Activated CD8-positive, alpha-beta memory T cell treated with anti-CD3 and anti-CD28 coated beads for 48 hours (primary cell): ENCODE measurements at places on chromosomes 6 and 20.

DNA sequence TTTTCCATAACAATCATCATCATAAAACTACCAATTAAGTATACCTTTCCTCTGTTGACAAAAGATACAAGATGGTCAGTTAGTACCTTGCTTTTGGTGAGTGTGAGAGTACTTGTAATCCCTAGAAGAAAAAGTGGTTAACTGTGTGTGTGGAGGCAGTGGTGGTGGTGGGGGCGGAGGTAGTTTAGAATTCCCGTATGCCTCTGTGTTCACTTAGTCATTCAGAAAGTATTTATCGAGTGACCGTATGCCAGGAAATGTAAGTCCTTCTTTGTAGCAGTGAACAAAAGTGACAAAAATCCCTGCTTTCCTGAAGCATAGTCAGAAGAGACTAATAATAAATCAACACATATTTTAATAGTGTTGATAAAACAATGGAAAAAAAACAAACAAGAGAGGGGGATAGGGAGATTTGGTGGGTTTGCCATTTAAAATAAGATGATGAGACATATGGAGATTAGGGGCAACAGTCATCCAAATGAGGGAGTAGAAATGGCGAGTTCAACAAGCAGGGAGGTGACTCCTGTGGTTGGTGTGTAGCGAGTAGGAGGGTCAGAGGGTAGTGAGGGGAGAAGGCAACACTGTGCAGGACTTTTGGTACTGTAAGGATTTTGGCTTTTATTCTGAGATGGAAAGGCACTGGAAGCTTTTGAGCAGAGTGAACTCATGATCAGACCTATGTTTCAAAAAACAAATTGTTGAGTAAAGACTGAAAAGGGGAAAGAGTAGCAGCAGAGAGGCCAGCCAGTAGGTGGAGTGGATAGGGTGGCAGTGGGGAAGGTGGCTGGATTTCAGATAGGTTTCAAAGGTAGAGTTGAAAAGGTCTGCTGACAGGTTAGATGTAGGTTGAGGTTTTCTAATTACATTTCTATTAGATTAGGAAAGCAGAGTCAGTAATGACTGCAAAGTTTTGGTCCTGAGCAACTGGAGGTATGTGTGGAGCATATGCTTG is 40.3 kb upstream of the SIM1 start:
- DNase-seq = no peak

GRCh38 chr6:26552640-26553188 is 14.5 kb downstream of the HMGN4 start:
- DNase-seq = no peak

GRCh38 chr6:39553860-39554802 is 171.1 kb downstream of the KIF6 start:
- no peak for DNase-seq

GRCh38 chr20:1334761-1335160 is 5.8 kb upstream of the SDCBP2 start:
- no peak for DNase-seq

DNA sequence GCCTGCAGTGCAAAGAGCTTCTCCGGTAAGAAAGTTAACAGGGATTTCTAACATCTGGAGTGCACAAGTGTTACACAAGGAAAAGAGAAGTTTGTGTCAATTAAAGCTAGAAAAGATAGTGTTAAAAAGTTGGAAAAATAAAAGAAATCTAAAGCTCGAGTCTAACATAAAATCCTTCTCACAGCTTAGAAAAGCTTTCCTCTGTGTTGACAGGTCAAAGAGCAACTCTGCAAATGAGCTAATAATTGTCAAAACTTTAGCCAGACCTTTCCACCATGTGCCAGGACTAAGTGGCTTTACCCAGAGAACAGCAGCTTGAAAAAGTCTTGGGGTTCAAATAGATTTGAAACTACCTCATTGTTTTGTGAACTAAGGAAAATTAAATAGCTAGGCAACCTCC is 14.8 kb downstream of the PTPRK start:
- DNase-seq = no peak

DNA sequence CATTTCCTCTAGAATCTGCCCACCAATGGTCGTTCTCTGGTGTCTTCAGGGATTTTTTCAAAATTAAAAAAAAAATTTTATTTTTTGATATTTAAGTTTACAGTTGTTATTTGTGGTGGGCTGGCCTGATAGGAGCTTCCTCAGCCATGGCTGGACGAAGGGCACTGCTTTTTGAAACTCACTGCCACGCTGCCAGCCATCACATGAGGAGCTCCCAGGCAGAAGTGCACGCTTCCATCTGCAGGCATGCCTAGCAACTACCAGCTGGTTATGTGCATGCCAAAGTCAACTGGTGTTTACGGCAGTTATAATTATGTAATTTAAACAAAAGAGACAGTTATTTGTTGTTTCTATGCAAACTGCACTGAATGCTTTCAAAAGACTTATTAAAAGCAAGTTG is 105.1 kb downstream of the IRF4 start:
- DNase-seq = no peak

GRCh38 chr6:2791450-2791974 is 26.3 kb downstream of the WRNIP1 start:
- DNase-seq = no peak

DNA sequence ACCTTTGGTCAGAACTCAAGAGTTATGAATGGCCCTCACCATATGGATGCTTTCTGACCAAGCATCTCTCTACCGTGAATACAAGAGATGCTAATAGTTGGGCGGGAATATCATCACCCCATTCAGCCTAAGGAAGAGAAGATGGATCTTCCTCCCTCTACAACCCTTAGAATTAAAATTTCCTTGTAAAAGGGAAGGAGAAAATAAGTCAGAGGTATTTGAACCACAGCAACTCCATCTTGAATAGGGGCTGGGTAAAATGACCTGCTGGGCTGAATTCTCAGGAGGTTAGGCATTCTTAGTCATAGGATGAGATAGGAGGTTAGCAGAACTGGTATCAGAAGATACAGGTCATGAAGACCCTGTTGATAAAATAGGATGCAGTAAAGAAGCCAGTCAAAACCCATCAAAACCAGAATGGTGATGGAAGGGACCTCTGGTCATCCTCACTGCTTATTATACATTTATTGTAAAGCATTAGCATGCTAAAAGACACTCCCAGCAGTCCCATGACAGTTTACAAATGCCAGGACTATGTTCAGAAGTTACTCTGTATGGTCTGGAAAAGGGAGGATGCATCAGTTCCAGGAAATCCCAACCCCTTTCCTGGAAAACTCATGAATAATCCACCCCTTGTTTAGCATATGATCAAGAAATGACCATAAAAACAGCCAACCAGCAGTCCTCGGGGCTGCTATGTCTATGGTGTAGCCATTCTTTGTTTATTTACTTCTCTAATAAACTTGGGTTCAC is 101.2 kb downstream of the DTNBP1 start:
- no peak for DNase-seq

GRCh38 chr6:24149836-24150235 is 23.8 kb downstream of the NRSN1 start:
- no peak for DNase-seq

DNA sequence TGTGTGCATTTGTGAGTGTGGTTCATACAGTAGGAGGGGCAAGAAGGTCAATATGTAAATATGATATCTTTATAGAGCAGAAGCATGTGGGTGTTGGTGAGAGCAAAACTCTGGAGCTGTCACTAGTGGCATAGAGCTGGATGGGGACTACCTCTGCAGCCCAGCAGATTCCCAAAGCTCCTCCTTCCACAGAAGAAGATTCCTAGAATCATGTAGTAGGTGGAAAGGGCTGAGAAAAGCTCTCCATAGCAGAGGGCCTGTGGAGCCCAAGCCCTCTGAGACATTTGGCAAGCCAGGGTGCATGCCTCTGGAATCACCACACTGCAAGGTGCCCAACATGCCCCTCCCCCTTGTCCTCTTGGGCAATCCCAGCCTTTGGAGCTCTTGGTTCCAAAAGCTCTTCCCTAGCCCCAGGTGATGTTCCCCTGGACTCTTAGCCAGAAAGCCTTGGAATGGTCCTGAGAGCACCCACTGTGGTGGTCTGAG is 233.2 kb downstream of the LRFN2 start:
- no peak for DNase-seq

GRCh38 chr20:23497536-23497935 is 6.6 kb downstream of the CST8 start:
- no peak for DNase-seq

DNA sequence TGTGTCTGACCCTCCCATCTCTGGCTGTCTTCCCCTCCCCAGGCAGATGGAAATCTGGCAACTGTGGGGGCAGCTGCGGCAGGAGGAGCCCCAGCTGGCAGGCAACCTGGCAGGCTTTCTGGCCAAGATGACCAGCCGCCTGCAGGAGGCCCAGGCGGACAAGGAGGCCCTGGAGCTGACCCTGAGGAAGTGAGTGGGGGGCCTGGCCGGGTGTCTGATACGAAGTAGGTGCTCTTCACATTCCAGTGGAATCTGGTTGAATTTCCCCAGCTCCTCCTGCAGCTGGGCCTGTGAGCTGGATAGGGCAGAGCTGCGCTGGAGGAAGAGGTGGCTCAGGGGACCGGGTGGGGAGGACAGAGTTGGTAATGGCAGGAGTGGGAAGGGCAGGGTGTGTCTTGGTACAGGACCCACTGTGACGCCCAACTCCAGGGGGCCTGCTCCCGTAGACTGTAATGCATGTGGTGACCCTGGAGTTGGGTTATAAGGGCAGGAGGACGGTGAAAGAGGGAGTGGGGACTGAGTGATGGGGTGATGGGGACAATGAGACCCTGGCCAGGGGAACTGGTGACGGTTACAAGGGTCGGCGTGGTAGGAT is 19.7 kb downstream of the RAB44 start:
- no peak for DNase-seq

- DNase-seq = peak; percentile 1
Observed at GRCh38 chr6:81751388-81752083, 945 bp downstream of the TENT5A start.

DNA sequence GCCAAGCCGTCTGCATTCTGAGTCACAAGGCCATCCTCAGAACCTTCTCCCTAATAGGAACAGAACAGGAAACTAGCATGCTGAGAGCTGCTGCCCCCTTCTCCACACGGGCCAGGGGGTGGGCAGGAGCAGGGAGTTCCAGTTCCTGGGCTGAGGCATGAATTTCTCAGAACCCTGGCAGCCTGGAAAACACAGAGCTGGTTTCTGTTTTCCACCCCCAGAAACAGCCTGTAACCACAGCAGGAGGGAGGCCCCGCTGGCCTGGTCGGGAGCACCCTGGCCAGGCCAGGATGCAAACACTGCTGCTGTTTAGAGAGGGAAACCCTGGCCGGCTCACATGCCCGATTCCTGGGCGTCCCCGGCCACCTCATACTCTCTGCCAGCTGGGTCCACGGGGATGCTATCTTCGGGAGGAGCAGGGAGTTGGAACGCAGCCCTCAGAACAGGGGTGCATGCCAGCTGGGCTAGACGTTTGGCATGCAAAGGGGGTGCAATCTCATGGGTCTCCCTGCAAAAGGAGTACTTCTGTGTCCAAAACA is 130.1 kb downstream of the NFATC2 start:
- DNase-seq = no peak

GRCh38 chr20:49821381-49821780 is 8.8 kb downstream of the SLC9A8 start:
- no peak for DNase-seq

- no peak for DNase-seq
Observed at GRCh38 chr20:10093087-10093591, 58.4 kb downstream of the ANKEF1 start.

GRCh38 chr6:159727717-159728445 is 575 bp downstream of the WTAP start:
- no peak for DNase-seq

DNA sequence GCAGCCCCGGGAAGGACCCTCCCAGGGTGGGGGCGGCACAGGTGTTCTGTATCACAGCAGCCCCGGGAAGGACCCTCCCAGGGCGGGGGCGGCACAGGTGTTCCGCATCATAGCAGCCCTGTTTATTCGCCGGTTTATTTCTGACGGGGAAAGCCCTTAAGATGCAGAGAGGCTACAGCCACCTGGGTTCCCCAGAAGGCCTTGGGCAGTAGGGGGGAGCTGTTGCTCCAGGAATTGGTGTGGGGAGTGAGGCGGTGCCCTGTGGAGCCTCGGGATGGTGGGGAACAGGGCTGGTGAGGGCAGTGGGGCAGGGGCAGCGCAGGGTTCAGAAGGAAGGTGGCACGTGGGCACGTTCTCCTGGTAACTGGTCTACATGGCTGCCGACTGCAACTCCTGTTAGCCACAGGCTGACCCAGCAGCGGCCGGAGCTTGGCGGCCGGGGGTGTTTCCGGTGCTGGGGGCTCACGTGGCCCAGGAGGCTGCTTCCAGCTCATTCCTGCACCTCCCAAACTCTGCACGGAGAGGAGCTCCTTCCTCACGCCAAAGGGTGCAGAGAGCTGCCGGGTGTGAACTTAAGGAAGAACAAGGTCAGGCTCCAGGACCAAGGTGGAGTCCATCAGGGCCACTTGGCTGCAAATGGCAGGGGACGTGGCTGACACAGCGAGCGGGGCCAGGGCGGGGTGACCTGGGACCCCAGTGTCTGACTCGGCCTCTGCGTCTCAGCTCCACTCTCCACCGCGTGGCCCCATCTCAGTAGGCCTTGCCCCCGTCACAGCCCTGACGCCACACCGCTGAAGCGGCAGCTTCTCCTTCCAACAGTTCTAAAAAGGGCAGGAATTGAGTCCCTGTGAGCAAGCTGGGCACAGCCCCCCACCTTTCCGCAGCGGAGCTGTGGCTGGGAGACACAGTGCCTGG is 13.2 kb downstream of the SLCO4A1 start:
- DNase-seq = no peak

DNA sequence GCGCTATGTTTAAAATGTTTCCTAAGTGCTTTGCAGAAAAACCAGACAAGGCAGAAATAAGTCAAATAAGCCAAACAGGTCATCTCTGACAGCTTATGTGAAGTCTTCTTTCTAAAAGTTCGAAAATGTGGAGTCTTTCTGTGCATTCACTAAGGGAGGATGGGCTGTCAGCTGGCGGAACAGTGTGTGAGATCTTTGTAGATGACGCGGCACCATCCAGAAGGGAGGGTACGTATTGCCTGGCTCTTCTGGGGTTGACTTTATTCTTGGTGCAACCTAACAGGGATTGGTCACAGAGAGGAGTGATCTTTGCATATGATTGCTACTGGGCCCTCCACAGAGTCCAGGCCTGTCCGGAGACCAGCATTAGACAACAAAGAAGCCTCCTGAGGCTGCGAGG is 114.5 kb upstream of the EDN1 start:
- DNase-seq = no peak

GRCh38 chr6:16965689-16966088 is 136.2 kb upstream of the STMND1 start:
- no peak for DNase-seq

- no peak for DNase-seq
Observed at GRCh38 chr20:47063407-47063806, 168.8 kb downstream of the EYA2 start.
